CD8-positive, alpha-beta memory T cell (primary cell): ENCODE measurements at places on chromosomes 16 and 17. TPM values are rescaled to one million over a fixed set of nuclear protein-coding genes. Genes with fewer than 3 reads are reported as not detected.

ZG16B gene
- total RNA-seq, result 0.29 TPM

KRTAP4-6 gene
- total RNA-seq, result not detected

DNA sequence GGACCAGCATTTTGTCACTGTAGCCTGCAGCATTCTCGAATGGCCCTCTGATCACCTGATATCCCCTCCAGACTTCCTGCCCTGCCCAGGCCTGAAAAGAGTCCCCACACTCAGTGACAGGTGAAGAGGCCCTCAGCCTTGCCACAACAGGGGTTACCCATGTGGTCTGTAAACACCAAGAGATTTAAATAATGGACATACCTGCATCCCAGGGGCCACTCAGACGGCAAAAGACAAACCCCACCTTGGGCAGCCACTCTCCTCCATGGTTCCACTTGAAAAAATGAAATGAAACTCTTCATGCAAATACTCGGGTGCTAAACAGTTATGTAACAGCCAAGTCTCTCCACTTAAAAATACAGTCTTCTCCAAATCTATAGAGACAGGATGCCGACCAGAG, 22.9 kb upstream of the PECAM1 start:
- DNase-seq, result no peak

GRCh38 chr17:19364699-19365498, 2.4 kb upstream of the B9D1 start:
- DNase-seq, result no peak

OR4D1 gene
- 0.26 TPM for total RNA-seq

DNA sequence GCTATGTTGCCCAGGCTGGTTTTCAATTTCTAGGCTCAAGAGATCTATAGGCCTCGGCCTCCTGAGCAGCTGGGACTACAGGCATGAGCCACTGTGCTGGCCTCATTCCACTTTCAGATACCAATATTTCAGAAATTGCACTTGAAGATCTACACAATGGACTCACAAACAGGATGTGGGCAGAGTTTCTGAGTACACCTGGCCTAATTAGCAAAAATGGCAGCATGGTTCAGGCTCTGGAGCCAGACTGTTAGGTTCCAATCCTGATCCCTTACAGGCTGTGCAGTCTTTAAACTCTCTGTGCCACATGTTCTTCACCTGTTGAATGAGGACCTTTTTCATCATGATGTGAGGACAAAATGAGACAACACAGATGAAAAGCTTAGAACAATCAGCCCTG, 32.2 kb downstream of the RNF157 start:
- no peak for DNase-seq

GRCh38 chr16:20976576-20976975, 76.0 kb downstream of the LYRM1 start:
- no peak for DNase-seq

DNA sequence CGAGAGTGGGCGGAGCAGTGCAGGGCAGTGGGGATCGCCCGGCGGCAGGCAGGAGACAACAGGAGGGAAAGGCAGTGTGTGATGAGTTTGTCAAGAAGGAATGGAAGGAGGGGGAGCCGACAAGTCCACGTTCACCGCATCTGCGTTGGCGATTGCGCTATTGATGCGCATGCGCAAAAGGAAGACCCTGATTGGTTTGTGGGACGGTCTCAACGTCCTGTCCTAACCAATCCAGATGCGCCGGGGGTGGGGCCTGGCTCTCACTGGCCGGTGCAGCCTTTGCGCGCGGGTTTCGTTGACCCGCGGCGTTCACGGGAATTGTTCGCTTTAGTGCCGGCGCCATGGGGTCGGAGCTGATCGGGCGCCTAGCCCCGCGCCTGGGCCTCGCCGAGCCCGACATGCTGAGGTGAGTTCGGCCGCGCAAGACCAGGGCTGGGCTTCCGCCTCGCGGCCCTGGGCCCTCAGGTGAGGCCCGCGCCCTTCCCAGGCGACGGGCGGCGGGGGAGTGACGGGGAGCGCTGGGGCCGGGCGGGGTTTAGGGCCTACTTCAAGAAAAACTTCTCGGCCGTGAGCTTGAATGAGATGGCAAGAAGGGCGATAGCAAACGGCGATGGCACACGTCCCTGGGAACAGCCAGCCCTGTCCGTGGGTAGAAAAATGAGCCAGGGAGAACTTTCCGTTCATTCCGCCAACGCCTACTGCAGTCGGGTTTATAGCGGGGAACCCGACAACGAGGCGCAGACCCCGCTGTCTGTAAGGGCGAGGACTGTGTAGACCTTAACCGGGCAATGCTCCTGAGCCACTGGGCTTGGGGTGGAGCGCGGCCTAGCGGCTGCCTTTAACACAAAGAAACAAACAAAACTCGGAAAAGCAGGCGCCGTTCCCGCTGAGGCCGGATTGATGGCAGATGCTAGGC, at the start of gene ORC6:
ORC6 (plus strand) TSS at position 295 of the 916 bp plus-strand sequence; CDS start at position 342, 47 bp downstream.
- DNase-seq, result peak; percentile 98

AOC3 gene
- 1.0 TPM for total RNA-seq
